ENCODE measurements at places on chromosomes 2 and 18. TPM values are rescaled to one million over a fixed set of nuclear protein-coding genes. Genes with fewer than 3 reads are reported as not detected.

PLGLB2 gene
- total RNA-seq, result not detected

COL3A1 gene
- total RNA-seq, result 0.27 TPM

FEZ2 gene
- 63.7 TPM for total RNA-seq

ANKRD36B gene
- 4.8 TPM for total RNA-seq

DAW1 gene
- total RNA-seq, result 3.1 TPM

B3GNT7 gene
- 1.8 TPM for total RNA-seq

SCTR gene
- not detected for total RNA-seq

GRHL1 gene
- 0.79 TPM for total RNA-seq

RTN4 gene
- total RNA-seq, result 481 TPM

ERICH2 gene
- total RNA-seq, result not detected

CYP27C1 gene
- total RNA-seq, result 3.3 TPM

AMER3 gene
- total RNA-seq, result not detected

RIT2 gene
- total RNA-seq, result not detected

REG3A gene
- not detected for total RNA-seq

KIAA2012 gene
- not detected for total RNA-seq

SLC9A2 gene
- total RNA-seq, result 3.2 TPM

GRP gene
- not detected for total RNA-seq

IL1RL1 gene
- total RNA-seq, result 1.3 TPM

MC2R gene
- not detected for total RNA-seq

PIKFYVE gene
- 5.0 TPM for total RNA-seq

Data from A549 treated with CpdA at 1 μM for 4 hours (cell line).